ENCODE measurements at places on chromosomes 6 and 20. TPM values are rescaled to one million over a fixed set of nuclear protein-coding genes. Genes with fewer than 3 reads are reported as not detected.

GRCh38 chr20:38420388-38421085 lies 14.6 kb downstream of the SNHG17 start:
- no peak for DNase-seq

Gene RGS19
- 9.7 TPM for total RNA-seq

Gene CEBPB
- 111 TPM for total RNA-seq

DNA sequence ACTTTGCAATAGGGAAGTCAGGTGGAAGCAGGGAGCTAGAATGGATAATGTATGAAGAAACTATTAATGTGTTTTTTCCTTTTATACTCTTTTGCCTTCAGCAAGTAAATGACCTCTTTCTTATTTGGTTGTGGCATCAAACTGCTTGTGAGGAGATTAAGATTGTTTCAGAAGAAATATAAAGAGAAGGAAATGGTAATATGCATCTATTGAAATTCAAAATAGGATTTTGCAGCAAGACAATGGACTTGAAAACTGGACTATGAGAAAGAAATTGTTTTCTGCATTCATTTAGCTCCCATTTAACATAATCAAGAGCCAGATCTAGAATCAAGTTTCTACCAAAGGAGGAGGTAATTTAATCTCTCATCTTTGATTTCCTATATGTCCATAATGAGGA lies 32.3 kb upstream of the KIFC1 start:
- no peak for DNase-seq

DNA sequence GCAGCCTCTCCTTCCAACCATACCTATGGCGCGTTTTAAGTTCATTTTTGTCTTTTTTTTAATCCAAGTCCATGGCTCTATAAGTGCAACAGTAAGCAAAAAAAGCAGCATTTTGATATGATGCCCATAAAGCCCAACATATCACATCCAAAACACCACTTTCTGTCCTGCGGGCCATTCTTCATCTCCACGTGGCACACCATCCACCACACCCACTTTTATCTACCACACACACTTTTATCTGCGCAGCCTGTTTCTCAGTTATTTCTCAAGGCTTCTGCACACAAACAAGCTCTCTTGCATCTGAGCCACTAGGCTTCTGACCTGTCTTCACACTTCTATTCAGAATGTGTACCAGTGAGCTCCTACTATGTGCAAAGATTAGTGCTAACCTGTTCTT lies 5.3 kb downstream of the GCLC start:
- DNase-seq: no peak

Gene OGFRL1
- 13.1 TPM for total RNA-seq

- no peak for DNase-seq
These were observed 55.5 kb downstream of the TTI1 start for GRCh38 chr20:37977786-37978185.

GRCh38 chr6:151390276-151390850 lies 996 bp downstream of the ZBTB2 start:
- DNase-seq: peak; percentile 98

DNA sequence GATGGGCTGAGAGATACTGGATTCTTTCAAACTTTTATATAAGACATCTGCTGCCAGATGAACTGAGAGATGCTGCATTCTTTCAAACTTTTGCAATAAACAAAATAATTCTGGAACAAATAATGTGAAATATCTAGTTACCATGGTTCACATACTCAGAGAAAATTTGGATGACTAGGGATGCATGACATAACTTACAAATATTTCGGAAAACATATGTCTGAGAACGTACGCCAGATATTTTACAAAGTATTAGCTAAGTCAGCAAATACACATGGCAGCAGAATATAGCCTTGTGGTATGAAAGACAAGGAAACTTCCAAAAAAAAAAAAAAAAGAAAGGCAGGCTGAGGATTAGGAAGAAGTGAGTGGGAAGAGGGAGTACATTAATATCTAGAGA lies 113.3 kb upstream of the TRAF3IP2 start:
- no peak for DNase-seq

DNA sequence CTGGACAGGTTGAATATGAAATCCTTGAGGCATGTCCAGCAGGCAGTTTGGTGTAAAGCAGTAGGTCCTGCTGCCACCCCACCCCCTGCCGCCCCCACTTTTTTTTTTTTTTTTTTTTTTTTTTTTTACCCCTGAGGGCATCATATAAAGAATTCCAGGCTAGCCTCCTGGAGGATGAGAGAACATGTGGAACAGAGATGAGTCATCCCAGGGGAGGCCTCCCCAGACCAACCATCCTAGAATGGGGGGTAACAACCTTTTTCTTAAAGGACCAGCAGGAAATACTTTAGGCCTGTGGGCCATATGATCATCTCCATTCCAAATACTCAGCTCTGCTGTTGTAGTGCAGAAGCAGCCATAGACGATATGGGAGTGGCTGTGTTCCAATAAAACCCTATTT lies 170.9 kb downstream of the GJA10 start:
- no peak for DNase-seq

DNA sequence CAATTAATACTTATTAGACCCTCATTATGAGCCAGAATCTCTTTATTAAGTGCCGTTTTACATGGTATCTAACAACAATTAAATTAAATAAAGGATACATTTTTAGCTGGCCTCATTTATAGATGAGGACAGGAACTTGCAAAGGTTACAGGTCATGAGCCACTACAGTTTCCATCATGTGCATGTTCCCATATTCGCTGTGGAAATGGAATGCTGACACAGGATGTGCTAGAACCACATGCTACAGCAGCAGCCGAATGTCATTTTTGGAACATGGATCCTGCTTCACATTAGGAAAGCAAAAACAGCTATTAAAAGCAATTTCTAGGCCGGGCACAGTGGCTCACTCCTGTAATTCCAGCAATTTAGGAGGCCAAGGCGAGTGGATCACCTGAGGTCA lies 5.9 kb downstream of the SLC18B1 start:
- no peak for DNase-seq

- no peak for DNase-seq
These were observed 116.3 kb upstream of the QKI start for GRCh38 chr6:163298079-163298830.

Gene ADGB
- not detected for total RNA-seq

DNA sequence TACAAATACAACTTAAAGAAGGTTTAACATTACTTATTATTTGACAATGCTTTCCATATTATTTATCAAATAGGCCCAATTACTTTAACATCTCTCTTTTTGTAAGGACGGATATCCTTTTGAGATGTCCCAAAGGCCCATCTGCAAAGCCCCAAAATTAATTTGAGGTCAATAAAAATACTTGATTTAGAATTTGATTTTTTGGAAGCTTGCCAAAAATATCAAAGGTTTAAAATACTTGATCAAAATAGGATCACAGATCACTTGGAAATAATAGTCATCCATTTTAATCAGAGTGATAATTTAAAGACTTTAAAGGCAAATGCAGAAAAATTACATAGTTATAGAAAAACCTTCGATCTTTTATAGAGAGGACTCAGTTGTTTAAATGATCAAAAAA lies 8.1 kb downstream of the C6orf58 start:
- no peak for DNase-seq

DNA sequence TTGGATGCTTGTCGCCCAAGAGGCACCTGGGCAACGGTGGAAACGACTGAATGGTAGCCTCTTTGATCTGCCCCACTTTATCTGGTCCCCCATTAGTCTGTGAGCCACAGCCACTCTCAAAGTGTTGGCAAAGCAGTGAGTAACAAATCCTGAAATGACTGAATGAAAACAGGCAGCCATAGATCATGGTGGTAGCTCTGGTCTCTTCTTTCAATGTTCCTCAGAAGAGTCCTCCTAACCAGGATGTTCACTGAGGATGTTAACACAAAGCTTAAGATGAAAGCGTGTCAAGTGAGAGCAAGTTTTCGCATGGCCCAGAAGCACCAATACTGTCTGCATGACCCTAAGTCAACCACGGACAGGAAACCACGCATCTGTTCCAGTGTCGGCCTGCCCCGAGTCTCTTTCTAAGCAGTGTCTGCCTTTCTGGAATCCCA lies 107.3 kb downstream of the IRF4 start:
- no peak for DNase-seq

DNA sequence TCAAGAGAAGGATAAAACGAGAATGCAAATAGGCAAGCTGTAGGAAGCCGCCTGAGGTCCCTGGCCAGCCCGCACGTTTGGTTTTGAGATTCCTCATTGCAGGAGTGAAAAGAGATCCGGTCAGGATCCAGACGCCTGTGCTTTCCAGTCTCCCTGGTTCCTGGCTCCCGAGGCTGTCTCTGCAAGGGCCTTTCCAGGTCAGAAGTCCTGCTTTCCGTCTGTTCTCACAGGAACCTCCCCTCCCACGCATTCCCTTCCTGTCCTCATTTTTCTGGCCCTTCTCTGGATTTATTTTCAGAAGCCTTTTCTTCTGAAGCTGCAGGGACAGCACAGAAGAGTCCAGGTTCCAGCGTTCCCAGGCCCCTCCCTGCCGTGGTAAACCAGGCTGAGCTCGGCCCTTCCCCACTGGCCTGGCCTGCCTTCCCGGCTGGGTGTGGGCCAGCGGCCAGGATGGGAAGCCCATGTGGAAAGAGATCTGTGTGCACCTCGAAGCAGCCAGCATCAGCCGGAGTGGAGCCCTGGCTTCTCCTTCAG lies 54.0 kb downstream of the TMEM242 start:
- peak; percentile 88 for DNase-seq

Gene KIAA1586
- total RNA-seq: 11.8 TPM

GRCh38 chr6:146224449-146224848 lies 195.6 kb downstream of the GRM1 start:
- no peak for DNase-seq

GRCh38 chr6:6915219-6915618 lies 192.5 kb upstream of the RREB1 start:
- no peak for DNase-seq

DNA sequence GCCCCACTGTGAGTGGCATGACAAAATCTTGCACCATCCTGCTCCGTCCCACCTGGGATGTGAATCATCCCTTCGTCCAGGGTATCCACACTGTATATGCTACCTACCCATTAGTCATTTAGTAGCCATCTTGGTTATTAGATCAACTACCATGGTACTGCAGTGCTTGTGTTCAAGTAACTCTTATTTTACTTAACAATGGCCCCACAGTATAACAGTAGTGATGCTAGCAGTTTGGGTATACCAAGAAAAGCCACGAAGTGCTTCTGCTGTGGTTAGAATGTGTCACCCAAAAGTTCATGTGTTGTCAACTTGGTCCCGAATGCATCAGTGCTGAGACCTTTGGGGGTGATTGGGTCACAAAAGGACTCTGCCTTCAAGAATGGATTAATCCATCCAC lies 11.7 kb downstream of the OSER1 start:
- no peak for DNase-seq

GRCh38 chr6:34110610-34111009 lies 35.3 kb downstream of the GRM4 start:
- DNase-seq: no peak

Gene PAX1
- not detected for total RNA-seq

Gene NFKBIE
- 5.8 TPM for total RNA-seq

Gene BCKDHB
- 15.4 TPM for total RNA-seq

GRCh38 chr6:95545686-95546085 lies 31.6 kb upstream of the MANEA start:
- no peak for DNase-seq

DNA sequence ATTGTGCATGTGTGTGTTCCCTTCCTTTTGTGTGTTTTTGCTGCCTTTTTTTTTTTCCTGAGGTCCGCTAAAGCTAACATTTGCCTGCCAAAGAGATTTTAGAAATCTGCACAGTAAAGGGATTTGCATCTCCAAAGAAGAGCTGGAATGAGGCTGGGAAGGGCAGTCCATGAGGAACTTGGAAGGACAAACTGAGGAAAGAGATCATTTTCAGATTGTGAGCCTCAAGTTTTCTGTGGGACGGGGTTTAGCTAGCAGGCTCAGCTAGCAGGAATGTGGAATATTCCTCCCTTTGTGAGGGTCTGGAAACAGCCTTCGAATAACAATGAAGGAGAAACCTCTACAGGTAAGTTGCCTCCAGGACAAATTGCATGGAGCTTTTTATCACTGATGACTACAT lies 3.8 kb downstream of the INSM1 start:
- DNase-seq: no peak

GRCh38 chr6:18425218-18425617 lies 38.1 kb downstream of the RNF144B start:
- no peak for DNase-seq

GRCh38 chr20:58005581-58006345 lies 222.7 kb downstream of the ANKRD60 start:
- DNase-seq: no peak

- DNase-seq: no peak
These were observed 46.0 kb upstream of the INSM1 start for GRCh38 chr20:20321917-20322316.

Gene CALHM5
- total RNA-seq: 2.5 TPM

DNA sequence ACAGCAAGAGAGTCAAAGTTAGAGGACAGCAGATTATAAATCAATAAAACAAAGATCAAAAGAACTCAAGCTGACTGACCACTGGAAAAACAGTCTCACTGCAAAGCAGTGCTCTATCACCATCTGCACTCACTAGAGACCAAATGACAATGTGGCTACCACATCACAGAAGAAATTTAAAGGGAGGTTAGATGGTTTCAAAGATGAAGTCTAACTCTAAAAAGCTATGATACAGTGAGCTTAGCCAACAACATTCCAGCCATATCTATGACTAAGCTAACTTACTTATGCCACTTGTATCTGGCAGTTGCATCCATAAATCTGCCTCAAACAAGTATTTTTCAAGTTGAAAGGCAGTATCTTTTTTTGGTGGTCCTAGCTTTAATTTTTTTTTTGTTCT lies 68.6 kb downstream of the ARHGAP18 start:
- no peak for DNase-seq

DNA sequence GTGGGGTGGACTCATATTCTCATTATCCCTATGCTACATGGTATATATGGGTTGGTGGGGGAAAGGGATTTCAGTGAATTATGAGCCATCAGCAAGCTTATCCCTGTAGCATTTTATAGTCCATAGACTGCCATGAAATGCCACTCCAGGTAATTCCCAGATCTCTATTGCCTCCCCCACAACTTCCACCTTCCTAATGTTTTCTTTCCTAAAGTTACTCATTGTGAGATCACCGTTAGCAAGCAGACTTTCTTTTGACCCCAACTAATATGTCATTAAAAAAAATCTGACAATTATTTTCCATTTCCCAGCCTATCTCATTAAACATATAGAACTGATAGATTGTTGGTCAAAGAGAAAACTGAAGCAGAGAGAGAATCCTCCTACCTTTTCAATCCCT lies 40.7 kb upstream of the TBX18 start:
- DNase-seq: no peak

Gene SMPDL3A
- 6.0 TPM for total RNA-seq

DNA sequence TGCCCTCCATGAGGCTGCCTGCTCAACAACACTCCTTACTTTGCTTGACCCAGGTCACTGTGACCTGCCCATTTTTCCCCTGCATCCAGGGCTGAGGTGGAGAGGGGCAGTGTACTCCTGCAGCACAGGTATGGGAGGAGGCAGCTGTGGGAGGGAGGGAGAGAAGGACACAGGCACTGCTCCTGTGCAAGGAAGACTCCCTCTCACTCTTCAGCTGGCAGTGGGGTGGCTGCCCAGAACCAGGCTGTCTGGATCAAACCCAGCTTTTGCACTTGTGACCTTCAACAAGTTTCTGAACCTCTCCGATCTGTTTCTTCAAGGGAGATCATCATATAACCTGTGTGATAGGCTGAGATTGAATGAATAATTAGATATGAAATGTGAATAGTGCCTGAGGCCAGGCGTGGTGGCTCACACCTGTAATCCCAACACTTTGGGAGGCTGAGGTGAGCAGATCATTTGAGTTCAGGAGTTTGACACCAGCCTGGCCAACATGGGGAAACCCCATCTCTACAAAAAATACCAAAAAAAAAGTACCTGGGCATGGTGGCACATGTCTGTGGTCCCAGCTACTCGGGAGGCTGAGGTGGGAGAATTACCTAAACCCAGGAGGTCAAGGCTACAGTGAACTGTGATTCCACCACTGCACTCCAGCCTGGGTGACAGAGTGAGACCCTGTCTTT lies 14.1 kb downstream of the TGIF2 start:
- no peak for DNase-seq

All from left cardiac atrium (tissue), 4 donors.